ENCODE measurements at places on chromosomes 6 and 20.

GRCh38 chr6:125867483-125867942 is 76.8 kb downstream of the NCOA7 start:
- H3K36me3 ChIP-seq, result no peaks in the 10 kb centered on the region
- no peak overlapping the region for H3K27ac ChIP-seq
- H3K4me3 ChIP-seq, result no peak overlapping the region
- H3K4me1 ChIP-seq, result no peaks in the 10 kb centered on the region
- no peak for DNase-seq

DNA sequence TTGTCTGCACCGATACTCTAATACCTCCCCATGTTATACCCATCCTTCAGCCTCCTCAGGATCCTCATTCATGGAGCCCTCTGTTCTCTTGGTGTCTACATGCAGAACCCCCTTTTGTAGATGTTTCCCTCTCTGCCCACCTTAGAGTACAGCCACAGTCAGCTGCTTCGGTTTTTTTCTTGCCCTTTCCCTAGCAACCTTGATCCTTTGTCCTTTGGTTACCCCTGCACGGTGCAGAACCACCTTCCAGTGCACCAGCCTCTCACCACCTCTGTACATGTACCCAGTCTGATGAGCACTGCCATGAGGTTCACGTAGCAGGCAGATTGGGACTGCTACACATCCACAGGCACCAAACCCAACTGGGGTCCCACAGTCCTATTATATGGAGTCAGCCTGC is 7.3 kb downstream of the VPS16 start:
- H3K27me3 ChIP-seq, result no peaks in the 10 kb centered on the region
- peaks cover 4% of the 10 kb centered on the region for H3K4me1 ChIP-seq
- no peak overlapping the region for H3K27ac ChIP-seq
- peaks cover 3% of the 10 kb centered on the region for H3K36me3 ChIP-seq
- DNase-seq, result no peak

- H3K27me3 ChIP-seq, result no peaks in the 10 kb centered on the region
- H3K27ac ChIP-seq, result no peak overlapping the region
- no peaks in the 10 kb centered on the region for H3K4me1 ChIP-seq
- H3K36me3 ChIP-seq, result no peaks in the 10 kb centered on the region
- no peak overlapping the region for H3K4me3 ChIP-seq
- no peak for DNase-seq
Observed at GRCh38 chr6:125647391-125647790, 102.0 kb upstream of the HEY2 start.

GRCh38 chr6:46706464-46706863 is 18.8 kb downstream of the TDRD6 start:
- H3K27me3 ChIP-seq, result no peaks in the 10 kb centered on the region
- no peaks in the 10 kb centered on the region for H3K36me3 ChIP-seq
- no peak overlapping the region for H3K27ac ChIP-seq
- DNase-seq, result no peak

- H3K27ac ChIP-seq, result no peak overlapping the region
- no peaks in the 10 kb centered on the region for H3K36me3 ChIP-seq
- DNase-seq, result no peak
- H3K4me3 ChIP-seq, result no peak overlapping the region
Observed at GRCh38 chr6:137787016-137787415, 80.0 kb upstream of the TNFAIP3 start.

GRCh38 chr6:4612636-4613171 is 163.5 kb upstream of the CDYL start:
- no peaks in the 10 kb centered on the region for H3K27me3 ChIP-seq
- H3K27ac ChIP-seq, result no peak overlapping the region
- no peak for DNase-seq

DNA sequence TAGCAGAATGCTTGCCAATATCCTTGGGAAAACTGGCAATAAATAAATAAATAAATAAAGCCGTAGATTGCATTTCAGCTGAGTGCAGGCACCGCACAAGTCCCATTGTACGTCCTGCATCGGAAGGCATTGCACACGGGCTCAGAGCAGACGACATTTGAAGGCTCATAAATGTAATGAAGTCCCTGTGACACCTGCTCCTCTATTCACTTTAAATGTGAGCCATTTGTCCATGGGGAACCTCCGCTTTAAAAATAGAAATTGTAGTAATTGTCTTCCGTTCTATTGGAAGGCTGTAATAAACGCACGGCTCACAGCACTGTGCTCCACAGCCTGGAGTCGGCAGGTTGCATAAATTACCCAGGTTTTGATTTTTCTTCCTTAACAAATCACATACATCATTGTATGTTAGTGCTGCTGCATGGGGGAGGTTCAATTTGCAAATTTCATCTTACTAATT is 32.6 kb downstream of the MYT1 start:
- peaks cover 4% of the 10 kb centered on the region for H3K4me1 ChIP-seq
- no peaks in the 10 kb centered on the region for H3K27me3 ChIP-seq
- DNase-seq, result no peak
- H3K36me3 ChIP-seq, result no peaks in the 10 kb centered on the region
- no peak overlapping the region for H3K4me3 ChIP-seq

GRCh38 chr6:65900928-65901327 is 193.9 kb upstream of the EYS start:
- H3K27me3 ChIP-seq, result no peaks in the 10 kb centered on the region
- DNase-seq, result no peak
- no peak overlapping the region for H3K4me3 ChIP-seq

GRCh38 chr20:51500311-51500710 is 42.2 kb downstream of the NFATC2 start:
- DNase-seq, result peak; percentile 48
- no peak overlapping the region for H3K4me3 ChIP-seq
- peaks cover 70% of the 10 kb centered on the region for H3K4me1 ChIP-seq
- H3K27me3 ChIP-seq, result no peaks in the 10 kb centered on the region

DNA sequence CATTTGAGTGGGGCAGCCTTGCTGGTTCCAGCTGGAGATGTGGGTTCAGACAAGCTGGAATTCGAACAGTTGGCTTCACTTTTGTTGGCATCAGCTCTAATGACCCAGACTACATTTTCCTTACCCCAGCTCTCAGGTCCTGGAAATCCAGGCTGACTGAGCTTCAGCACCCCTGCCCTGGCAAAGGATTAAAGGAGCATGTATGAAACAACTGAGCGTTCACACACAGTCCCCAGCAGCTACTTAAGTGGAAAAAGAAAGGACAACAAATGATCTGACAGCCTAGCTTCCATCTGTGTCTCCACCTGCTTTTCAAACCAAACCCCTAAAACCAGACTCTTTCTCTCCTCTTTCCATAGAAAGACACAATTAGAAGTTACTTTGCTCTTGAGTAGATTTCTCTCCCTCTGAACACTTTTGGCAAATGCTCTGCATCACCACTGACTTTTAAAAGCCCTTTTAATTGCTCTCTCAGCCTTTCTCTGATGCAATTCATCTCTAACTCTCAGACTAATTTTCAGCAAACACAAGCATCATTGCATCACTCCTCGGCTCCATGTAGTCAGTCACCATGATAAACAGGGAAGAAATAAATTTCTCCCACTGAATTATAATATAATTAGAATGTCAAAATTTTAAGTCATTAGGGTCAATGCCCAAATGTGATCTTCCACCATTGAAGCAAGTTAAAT is 28.1 kb downstream of the ROS1 start:
- no peaks in the 10 kb centered on the region for H3K4me1 ChIP-seq
- H3K4me3 ChIP-seq, result no peak overlapping the region
- no peak for DNase-seq
- no peaks in the 10 kb centered on the region for H3K27me3 ChIP-seq
- no peaks in the 10 kb centered on the region for H3K36me3 ChIP-seq

- H3K27ac ChIP-seq, result no peak overlapping the region
- no peaks in the 10 kb centered on the region for H3K27me3 ChIP-seq
- H3K4me1 ChIP-seq, result peaks cover 9% of the 10 kb centered on the region
Observed at GRCh38 chr6:156869980-156870398, 92.8 kb downstream of the ARID1B start.

DNA sequence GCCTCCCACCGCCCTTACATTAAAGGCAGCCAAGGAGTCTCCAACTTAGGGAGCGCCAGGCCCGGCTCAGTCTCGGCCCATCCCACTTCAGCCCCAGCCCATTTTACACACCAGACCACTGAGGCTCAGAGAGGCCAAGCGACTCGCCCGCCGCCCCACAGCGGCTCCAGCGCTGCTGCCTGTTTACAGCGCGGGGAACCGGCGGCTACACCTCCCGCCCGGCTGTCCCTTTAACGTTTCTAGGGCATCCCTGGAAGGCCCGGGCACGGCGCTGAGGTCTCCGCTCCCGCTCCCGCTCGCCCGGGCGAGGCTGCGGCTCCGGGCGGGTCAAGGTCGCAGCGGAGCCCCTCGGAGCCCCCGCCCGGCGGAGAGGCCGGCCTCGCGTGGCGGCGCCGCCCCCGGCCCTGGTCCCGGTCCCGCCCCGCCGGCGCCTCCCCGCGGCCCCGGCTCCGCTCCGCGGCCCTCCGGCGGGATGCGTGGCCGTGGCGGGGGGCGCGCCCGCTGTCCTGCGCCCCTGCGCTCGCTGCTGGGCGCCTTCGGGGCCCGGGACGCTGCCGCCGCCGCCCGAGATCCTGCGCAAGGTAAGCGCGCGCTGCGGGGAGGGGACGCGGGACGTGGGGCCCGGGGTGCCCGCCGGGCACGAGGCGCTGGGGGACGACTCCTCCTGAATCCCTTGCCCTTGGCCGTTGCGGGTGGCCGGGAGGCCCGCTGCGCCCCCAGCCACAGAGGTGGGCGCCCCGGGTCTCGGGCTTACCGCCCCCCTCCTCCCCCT is 27.1 kb upstream of the PHACTR3 start:
- peaks cover 3% of the 10 kb centered on the region for H3K27me3 ChIP-seq
- no peaks in the 10 kb centered on the region for H3K36me3 ChIP-seq
- DNase-seq, result no peak
- H3K4me1 ChIP-seq, result no peaks in the 10 kb centered on the region
- H3K27ac ChIP-seq, result no peak overlapping the region

DNA sequence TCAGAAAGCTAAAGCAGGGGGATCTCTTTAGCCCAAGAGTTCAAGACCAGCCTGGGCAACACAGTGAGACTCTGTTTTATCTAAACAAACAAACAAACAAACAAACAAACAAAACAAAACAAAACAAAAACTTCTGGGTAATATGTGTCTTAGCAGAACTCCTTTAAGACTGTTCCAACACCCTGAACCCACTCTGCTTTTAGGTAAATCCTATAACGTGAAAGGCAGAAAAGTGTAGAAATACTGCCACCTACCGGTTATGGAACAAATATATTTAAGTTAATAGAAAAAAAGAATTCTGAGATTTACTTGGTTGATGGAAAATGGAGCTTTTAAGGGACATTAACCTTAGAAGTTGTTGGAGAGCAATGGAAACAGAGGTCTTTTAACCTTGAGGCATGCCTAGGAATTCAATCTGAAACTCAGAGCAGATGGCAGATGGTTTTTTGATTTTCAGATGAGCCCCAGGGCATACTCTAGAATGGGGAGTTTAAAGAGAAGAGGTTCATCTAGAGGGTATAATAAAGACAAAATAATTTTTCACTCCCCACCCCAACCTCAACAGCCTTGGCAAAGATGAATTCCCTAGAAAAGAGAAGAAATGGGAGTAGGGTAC is 38.5 kb downstream of the SOD2 start:
- no peaks in the 10 kb centered on the region for H3K36me3 ChIP-seq
- H3K4me3 ChIP-seq, result no peak overlapping the region
- no peaks in the 10 kb centered on the region for H3K27me3 ChIP-seq
- H3K27ac ChIP-seq, result no peak overlapping the region
- no peaks in the 10 kb centered on the region for H3K4me1 ChIP-seq
- no peak for DNase-seq

DNA sequence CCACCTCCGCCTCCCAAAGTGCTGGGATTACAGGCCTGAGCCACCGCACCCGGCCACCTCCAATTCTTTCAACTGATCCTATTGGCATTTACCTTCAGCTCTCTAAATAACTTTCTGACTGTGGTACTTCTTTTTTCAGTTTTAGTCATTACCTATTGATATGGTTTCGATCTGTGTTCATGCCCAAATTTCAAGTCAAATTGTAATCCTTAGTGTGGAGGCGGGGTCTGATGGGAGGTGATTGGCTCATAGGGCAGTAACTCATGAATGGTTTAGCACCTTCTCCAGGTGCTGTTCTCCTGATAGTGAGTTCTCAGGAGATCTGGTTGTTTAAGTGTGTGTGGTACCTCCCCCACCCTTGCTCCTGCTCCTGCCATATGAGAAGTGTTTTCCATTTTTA is 140.9 kb downstream of the LPA start:
- H3K4me1 ChIP-seq, result peaks cover 13% of the 10 kb centered on the region
- no peak overlapping the region for H3K4me3 ChIP-seq
- no peak overlapping the region for H3K27ac ChIP-seq
- no peaks in the 10 kb centered on the region for H3K27me3 ChIP-seq

GRCh38 chr20:25233016-25233772 is 14.7 kb upstream of the PYGB start:
- no peak overlapping the region for H3K27ac ChIP-seq
- no peaks in the 10 kb centered on the region for H3K36me3 ChIP-seq
- no peaks in the 10 kb centered on the region for H3K27me3 ChIP-seq
- no peak overlapping the region for H3K4me3 ChIP-seq
- no peaks in the 10 kb centered on the region for H3K4me1 ChIP-seq

DNA sequence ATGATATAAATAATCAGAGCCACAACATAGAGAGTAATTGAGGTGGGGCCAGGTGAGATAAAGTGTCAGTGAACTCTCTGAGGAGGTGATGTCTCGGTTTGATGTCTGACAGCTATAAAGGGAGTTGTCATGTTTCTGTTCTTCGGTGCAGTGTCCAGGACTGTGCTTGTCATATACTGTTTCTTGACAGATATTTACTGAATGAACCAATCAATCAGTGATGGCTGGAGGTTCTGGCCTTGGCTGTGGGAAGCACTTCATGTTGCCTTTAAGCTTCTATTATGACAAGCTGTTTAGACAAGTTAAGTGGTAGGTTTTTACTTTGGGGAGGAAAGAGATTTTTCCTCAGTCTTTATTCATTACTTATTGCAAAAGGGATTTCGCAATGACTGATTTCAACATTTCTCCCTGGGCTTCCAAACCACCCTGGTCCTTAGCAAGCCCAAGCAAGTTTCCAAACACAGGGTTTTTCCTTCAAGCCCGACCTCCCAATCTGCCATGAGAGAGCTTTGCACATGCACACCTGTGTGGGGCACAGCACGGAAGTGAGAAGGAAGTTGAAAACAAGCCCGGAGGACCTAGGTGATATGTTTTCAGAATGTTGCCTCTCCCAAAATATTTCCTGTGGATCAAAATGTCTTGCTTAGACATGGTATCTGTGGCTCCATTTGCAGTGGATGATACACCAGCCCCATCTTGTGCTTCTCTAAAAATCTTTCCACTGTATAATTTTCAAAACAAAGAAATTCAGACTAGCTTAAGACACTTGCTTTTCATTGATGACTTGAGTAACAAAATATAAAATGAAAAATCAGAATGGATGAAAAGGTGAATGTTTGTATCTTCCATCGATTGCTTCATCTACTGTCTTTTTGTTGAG is 567.3 kb upstream of the BTBD3 start:
- H3K27me3 ChIP-seq, result no peaks in the 10 kb centered on the region
- H3K27ac ChIP-seq, result no peak overlapping the region
- no peaks in the 10 kb centered on the region for H3K4me1 ChIP-seq
- no peak for DNase-seq
- no peak overlapping the region for H3K4me3 ChIP-seq
- no peaks in the 10 kb centered on the region for H3K36me3 ChIP-seq
